ENCODE measurements at places on chromosomes 3 and 15.

DNA sequence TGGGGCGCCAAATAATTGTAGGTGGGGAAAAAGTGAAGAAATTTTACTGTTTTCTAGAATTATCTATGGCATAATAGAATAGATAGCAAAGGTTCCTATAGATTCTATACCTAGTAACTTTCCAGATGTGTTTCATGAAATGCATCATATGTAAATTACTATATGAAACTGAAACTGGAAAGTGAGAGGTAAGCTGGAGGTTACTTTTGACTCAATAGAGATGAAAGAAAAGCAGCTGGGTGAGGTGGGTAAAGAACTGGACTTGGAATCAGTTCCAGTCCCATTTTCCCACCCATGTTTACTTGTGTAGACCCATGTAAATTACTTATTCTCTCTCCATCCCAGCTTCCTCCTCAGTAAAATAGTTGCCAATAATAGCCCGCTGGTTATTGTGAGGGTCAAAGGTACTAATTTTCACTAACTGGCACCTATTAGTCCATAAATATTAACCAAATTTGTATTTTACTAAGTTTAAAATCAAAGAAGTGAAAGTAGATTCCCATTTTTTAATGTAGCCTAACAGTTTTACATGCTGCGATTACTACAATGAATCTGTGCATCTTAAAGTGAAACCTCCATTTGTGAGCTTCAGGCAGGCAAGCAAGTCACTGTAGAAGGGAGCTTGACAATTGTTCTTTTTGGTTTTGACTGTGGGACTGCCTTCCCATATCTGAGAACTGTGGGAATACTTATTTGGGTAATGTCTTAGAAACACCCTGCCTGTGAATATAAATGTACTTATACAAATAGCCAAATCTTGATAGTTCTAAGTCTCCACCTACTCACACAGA is 312.1 kb downstream of the SLC9A9 start:
- no peak for DNase-seq

- DNase-seq = no peak
Observed at GRCh38 chr3:11118181-11118682, 36.1 kb upstream of the HRH1 start.

GRCh38 chr15:80246425-80246894 is 5.6 kb downstream of the CTXND1 start:
- DNase-seq = no peak

DNA sequence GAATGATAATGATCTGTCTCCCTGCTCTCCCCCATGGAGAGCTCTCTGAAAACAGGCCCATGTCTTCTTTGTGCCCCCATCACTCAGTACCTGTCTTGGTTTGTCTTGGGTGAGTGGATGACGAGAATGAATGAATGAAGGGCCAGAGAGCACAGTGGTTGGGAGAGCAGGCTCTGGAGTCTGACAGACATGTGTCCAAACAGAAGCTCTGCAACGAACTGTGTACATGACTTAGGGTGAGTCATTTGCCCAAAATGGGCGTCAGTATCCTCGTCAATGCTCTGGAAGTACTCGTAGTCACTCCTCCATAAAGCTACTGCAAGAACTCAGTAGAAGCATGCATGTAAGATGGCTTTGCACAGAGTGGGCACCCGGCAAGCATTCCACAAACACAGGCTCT is 170.2 kb upstream of the TLE3 start:
- no peak for DNase-seq

DNA sequence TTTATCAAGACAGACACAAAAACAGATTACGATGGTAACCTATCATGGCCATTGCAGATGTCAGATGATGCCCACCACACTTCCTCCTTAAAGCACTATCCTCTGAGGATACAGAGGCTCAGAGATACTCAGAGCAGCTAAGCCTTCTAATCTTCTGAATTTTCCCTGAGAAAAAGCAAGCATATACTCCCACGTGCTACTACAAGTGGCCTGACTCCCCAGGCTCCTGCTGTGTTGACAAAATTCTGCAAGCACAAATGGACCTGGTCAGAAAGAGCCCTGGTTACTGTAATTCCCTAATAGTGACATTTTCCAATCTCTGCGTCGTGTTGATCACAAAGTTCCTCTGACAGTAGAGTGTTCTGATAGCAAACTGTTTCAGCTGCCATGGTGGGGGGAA is 207.1 kb downstream of the KCNMB2 start:
- no peak for DNase-seq

DNA sequence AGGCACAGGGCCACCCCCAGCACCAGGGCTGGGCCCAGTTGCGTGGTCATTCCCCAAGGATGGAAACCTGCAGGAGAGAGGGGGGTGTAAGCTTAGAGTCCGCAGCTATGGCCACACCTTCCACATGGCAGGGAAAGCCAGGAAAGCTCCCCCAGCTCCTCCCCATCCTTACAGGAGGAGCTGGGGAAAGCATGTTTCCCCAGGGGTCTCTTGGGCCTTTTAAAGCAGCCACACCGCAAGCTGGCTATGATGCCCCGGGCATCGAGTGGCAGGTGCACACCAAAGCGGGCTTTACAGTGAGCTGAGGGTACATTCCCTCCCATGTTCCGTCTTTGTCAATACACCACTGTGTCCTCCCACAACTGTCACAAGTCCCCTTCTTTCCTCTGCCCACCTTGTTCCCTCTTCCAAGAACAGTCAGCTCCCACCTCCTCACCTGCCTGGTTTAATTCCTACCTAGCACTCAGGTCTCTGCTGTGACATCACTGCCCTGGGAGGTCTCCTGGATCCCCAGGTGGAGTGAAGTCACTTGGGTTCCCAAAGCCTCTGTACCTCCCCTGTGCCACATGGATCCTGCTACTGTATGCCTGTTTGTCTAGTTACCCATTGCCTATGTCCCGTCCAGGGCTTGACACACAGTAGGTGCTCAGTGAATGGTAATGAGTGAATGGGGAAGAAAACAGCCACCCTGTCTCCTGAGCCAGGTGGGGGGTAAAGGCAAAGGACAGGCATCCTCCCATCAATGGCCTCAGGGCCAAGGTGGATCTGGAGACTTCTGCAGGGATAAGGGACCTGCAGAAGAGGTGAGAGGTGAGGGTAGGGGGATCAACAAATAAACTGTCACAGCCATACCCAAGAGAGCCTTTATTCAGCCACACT is 3.4 kb downstream of the HYAL3 start:
- no peak for DNase-seq

DNA sequence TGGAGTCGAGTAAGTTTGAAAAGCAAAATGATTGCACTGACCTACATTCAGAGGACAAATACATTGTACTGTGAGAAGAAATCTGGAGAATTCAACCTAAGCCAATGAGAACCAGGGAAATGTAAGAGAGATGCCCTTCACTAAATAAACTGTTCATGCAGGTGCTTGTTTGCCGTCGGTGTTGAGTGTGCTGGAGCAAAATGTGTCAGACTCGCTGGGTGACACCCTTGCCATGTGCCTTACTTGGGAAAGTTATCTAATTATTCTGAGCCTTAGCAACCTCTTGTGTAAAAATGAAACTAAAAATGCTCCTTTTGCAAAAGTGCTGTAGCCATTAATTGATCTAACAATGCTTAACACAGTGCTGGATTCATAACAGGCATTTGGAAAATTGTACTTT is 140.4 kb downstream of the GABRB3 start:
- no peak for DNase-seq

GRCh38 chr3:118980832-118981231 is 53.8 kb downstream of the IGSF11 start:
- DNase-seq = no peak

DNA sequence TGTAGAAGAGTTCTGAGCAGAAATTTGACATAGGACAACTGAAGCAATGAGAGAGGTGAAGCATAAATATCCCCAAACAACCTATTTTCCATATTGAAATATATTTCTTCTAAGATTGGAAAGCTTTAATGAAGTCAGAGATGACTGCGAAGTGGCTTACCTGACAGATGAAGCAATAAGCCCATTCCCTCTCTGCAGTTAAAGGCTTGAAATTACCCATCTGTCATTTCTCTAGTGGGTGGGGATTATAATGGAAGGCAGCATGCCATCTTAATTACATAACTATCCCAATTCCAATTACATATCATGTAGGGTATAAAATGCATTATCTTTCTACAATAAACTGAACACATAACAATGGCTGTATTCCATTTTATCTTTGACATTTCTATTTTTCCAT is 1070.5 kb downstream of the SI start:
- DNase-seq = no peak

GRCh38 chr15:101539492-101539891 is 50.0 kb upstream of the PCSK6 start:
- DNase-seq = no peak

DNA sequence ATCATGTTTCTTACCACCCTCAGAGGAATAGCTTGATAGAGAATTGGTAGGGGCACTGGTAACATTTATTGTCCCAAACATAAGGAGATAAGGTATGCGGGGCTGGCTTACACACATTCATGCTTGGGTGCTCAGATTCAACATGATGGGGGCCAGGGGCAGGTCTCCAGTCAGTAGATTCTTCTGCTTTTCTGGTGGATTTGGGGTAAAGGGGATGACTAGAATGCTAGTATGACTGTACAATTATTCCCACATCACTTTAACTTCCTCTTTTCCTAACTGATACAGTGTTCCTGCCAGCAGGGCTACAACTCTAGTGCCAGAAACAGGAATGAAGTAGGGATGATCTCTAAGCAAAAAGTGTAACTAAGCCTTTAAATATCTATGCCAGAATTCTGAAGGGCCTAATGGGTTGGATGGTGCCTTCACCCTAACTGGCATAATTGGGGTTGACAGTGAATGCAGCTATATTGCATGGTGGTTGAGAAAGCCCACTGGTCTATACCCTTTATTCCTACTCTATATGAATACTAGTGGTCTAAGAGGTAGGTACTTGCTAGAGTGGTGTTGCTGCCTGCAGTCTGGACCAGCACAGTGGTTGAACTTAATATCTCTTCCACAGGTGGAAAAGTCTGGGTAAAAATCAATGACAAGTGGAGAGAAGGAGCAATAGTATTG is 117.4 kb downstream of the IL12A start:
- no peak for DNase-seq

DNA sequence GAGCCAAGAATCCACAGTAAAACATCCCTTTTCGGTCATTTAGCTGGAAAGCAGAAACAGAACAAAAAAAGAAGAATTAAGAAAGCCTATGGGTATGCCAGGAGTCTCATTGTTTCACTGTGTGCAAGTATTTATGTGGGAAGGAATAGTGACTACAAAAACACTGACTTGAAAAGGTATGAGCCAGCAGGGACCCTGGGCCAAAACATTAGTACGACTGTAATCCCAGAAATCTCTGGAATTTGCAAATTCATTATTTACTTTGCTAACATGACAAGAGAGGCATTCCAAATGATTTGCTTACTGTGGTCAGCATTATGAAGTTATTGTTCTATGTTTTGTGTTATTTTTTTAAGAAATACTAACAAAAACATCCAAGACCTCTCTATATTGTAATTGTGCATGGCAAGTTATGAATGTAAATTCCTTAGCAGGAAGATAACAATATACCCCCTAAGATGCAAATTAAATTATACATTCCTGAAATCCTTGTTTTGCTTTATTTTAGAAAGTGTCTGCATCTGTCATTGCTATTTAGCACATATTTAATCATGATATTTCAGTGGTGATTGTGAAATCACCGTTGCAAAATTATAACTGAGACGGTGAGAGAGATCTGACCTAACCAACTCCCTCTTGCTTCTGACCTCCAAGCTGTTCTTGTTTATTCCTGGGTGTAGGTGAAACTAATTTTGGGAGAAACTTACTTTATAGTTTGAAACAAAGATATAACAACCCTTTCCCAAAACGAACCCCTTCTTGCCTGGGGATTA is 299.2 kb downstream of the ZPLD1 start:
- DNase-seq = no peak

- no peak for DNase-seq
Observed at GRCh38 chr3:124619887-124620599, 110.2 kb upstream of the UMPS start.

DNA sequence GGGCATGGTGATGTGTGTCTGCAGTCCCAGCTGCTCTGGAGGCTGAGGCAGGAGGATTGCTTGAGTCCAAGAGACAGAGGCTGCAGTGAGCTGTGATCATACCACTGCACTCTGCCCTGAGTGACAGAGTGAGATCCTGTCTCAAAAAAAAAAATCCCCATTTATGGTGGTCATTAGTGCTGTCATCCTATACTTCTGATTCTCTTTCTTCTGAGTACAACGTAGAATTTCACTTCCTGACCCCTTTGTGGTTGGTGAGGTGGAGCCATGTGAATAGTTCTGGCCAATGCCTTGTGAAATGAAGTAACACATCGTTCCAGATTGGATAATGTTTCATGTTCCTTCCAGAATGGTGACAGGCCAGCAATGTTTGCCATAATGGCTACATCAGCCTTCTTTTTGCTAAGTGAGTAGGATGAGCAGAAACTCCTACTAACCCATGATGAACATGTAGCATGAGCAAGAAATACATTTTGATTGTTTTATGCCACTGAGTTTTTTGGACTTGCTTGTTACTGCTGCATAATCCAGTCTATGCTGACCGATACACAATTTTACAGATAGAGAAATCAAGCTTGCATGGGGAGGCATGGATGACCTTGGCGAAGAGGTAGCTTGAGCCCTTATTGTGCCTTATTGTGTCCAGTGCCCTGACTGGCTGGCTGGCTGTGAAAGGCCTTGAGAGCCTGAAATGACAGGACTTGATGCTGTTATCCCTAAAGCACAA is 30.9 kb upstream of the TLE3 start:
- no peak for DNase-seq

DNA sequence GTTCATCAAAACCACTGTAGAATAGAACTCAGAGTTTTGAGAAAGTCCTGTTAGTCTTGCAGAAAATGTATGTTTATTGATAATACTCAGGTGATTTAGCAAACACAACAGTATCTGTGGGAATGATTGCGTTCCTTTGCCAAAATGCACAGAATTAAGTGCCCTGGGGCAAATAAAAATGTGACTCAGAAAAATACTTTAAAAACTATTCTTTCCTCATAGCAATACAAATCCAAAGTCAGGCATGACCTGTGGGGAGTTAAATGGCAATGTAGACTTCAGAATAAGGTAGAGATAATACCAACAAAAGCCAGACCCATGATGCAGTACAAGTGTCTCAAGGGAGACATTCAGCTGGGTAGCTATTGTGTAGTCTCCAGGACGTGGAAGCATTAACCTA is 72.3 kb upstream of the SNTN start:
- DNase-seq = no peak

GRCh38 chr15:57580428-57580827 is 11.3 kb upstream of the MYZAP start:
- no peak for DNase-seq

DNA sequence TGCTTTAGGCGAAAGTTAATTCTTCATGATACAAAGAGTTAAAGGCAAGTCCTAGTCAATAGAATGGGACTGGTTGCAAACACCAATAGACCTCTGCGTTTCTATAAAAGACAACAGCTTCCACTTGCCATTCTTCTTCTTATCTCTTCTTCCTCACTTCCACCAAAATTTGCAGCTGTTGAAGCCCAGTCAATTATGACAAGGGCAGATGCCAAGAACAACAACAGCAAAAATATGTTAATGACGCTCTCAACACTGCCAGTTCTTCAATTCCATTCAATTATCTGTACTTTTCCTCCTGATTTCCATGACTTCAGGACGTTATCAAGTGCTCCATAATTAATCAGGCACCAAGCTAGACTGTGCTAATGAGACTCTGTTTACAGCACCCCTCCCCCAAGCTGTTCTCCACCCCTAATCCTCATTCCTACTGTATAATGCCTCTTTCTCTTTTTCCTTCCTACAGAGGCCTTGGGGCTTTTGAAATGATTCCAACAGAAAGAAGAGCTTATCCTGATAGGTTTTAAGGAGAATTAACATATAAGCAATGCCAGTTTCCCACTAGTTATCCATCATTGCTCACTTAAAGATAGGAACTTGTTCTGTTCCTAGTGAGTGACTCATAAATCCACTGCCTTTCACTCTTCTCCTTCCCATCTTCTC is 1160.5 kb downstream of the IGSF11 start:
- DNase-seq = no peak

GRCh38 chr3:162302983-162303624 is 806.5 kb downstream of the OTOL1 start:
- no peak for DNase-seq

Measured in esophagus squamous epithelium (tissue), 5 donors.